Cortex of kidney (tissue), 1 donor: ENCODE measurements at places on chromosomes 16 and 17.

GRCh38 chr17:52079496-52079895 is 79.0 kb downstream of the CA10 start:
- no peak for DNase-seq

GRCh38 chr17:47822785-47823184 is 1.2 kb upstream of the OSBPL7 start:
- no peak for DNase-seq

GRCh38 chr17:57889892-57890856 is 40.3 kb upstream of the MRPS23 start:
- DNase-seq = no peak

DNA sequence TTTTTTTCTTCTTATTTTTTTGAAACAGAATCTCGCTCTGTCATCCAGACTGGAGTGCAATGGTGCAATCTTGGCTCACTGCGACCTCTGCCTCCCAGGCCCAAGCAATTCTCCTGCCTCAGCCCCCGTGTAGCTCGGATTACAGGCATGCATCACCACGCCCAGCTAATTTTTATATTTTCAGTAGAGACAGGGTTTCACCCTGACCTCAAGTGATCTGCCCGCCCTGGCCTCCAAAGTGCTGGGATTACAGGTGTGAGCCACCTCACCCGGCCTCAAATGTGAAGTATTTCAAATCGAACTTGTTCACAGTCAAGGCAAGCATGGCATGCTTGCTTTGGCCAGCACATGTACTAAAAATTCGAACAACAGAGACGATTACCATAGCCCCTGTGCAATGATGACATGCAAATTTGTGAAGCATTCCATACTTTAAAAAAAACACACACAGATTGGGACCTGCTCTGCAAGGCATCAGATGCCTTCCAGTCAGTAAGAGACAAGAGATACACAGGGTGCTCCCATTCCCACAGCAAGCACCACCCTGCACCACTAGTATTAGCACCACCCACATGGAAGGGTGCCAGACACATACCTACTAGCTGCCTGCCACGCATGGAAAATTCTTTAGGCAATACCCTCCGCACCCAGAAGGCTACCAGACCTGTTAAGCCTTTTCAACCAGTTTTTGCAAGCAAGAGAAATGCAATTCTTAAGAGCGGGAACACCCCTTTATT is 47.2 kb downstream of the ANKRD11 start:
- DNase-seq = no peak

DNA sequence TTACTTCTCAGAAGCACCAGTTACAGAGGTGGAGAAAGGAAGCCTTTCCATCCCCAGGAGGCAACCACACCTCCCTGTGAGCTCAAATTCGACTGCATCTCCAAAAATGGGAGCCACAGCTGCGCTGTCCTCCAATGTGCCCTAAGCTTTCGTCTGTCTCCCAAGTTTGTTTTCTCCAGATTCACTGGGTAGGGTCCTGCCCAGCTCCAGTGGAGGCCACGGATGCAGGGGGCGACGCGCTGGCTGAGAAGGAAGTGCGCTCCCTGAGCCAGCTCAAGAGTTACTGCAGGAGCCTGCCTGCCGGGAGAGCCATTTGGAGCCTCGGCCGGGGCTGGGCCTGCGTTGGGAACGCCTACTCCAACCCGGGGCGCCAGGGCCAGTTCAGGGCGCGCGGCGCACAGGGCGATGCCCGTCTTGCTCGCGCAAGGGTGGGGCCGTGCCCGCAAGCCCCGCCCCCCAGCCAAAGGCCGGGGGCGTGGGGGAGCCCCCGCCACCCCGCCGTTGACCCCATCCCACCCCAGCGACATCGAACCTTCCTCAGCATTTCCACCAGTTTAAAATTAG is 19.5 kb downstream of the SIAH1 start:
- peak; percentile 34 for DNase-seq

- no peak for DNase-seq
Observed at GRCh38 chr17:27379888-27380533, 76.2 kb upstream of the KSR1 start.

DNA sequence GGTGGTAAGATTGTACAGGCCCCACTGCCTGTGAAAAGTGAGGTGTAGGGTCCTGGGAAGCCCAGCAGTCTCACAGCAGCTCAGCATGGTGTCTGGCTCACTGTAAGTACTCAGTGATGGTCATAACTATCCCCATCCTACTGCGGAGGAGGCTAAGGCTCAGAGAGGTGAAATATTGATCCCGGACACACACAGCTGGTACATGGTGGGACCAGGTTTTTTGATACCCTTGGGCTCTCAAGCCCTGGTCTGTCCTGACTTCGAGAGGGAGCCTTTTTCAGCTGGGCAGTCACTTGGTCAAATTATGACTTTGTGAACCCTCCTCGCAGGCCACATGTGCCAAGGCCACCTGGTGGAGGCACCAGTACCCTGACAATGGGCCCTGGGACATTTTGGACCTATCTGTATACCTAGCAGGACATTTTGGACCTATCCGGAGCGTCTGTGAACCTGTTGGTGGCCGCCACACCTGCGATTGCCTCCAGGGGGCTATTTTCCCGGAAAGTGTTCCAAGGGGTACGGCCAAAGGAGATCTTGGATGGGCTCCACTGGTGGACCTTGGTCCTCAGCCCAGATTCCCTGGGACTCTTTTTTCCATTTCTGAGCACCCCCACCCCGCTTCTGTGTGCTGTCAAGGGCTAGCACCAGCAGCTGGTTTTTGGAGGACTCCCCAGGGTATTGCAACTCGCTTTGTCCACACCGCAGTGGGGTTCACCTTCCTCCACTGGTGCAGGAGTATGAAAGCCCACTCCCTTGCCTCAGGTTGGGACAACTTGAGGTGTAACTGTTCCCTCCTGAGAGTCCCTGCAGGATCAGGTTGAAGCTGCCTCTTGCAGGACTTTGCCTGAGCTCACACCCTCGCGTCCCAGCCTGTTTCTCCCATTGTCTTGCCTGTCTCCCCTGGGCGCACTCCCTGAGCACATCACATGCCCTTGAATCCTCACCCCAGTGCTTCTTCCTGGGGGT is 83.6 kb upstream of the NKD1 start:
- no peak for DNase-seq

- DNase-seq = no peak
Observed at GRCh38 chr17:32443827-32444300, 446 bp upstream of the PSMD11 start.

- no peak for DNase-seq
Observed at GRCh38 chr16:29881050-29881449, 18.0 kb upstream of the CDIPT start.

DNA sequence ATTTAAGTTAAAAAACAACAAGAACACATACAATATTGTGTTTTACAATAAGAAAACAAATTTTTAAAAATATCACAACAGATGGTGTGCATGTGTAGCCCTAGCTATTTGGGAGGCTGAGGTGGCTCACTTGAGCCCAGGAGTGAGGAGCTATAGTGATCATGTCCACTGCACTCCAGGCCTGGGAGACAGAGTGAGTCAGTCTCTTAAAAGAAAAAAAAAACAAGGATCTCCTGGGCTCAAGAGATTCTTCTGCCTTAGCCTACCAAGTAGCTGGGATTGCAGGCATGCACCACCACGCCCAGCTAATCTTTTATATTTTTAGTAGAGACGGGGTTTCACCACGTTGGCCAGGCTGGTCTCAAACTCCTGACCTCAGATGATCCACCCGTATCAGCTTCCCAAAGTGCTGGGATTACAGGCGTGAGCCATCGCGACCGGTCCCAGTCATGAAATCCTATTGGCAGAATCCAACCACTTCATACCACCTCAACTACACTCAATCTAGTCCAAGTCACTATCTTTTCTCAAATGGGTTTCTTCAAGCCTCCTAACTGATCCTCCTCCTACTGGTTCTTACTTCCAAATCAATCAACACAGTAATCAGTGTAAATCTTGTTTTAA is 55.0 kb downstream of the STH start:
- no peak for DNase-seq

- DNase-seq = no peak
Observed at GRCh38 chr16:57352636-57353047, 5.9 kb upstream of the CCL22 start.

DNA sequence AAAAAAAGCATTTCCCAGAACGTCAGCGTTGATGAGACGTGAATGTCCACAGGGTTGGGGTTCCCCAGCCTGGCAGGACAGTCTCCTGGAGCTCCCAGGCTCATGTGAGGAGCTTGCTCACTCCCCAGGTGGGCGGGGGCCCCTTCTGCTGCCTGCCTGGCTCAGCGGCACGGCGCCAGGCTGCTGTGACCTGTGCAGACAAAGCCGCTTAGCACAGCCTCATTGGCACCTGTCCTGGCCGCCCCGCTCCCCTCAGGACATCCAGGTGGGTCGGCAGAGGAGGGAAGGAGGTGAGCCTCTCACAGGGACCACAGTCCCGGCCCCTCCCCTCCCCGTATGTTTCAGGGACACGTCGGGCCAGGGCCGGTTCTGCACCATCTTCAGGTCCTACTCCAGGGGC is 12.9 kb upstream of the WFIKKN1 start:
- DNase-seq = no peak

DNA sequence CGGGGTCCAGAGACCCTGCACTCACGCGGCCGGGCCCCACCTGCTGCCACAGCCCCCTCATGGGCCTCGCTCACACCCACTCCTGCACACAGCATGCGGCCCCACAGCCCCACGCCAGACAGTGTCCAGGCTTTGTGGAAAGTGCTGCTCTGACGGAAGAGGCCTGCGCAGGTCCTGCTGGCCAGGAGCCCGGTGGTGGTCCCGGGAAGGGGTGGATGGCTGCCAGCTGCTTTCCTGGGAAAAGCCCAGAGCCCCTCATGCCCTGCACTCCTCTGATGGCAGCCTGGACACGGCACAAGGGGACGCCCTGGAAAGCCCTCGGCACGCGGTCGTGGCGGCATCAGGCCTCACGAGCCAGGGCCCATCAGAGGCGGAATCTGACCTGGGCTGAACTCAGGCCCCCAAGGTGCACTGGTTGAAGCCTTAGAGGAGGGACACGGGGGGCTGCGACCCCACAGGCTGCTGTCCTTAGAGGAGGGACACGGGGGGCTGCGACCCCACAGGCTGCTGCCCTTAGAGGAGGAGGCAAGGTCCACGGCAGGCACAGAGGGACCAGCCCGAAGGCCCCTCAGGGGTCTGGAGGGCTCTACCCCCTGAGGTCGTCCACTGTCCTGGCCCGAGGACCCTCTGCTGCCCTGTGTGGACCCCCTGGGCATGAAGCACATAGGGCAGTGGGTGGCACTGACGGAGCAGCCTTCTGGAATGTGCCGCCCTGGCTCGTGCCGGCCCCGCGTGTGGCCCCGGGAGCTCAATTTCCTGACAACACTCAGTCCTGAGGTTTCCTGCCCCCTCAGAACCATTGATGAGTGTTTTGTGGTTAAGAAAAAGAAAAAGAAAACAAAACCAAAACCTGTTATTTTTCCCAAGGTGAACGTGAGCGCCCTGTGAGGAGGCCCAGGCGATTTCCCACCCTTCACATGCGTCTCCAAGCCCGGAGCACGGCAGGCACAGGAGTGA is 22.1 kb downstream of the SOX8 start:
- DNase-seq = no peak

DNA sequence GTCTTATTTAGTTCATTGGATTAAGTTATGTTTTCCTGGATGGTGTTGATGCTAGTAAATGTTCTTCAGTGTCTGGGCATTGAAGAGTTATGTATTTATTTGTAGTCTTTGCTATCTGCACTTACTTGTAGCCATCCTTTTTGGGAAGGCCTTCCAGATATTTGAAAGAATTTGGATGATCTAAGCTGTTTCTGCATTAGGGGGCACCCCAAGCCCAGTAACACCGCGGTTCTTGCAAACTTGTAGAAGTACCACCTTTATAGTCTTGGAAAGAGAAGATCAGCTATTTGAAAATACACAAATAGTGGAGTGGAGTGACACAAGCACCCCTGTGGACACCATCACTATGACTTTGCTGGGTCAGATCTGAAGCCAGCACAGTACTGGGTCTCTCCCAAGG is 175.9 kb upstream of the KIF2B start:
- no peak for DNase-seq

DNA sequence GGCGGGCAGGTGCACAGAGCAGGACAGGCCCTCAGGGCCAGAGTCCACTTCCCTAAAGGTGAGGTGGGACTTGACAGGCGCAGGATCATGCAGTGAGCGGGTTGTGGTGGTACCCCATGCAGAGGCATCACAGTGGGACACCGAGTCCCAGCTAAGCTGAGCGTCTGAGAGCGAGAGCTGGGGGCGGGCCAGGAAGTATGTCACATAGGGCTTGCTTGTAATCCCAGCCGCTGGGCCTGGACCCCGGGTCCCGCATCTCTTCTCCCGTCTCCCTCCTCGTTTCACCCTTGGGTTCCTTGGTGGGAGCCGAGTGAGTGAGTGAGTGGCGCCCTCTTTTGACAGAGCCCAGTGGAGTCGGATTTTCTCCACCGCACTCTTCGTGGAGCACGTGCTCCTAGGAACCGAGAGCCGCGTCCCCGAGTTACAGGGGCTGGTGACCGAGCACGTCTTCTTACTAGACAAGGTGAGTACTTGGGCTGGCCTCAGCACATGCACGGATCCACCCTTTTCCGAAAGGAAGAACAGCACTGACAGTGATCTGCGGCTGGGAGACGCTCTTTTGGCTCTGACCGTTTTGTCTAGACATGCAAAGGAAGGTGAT is 50.8 kb upstream of the ENDOV start:
- no peak for DNase-seq

GRCh38 chr16:35516551-35516950 is 2057.1 kb downstream of the TP53TG3F start:
- no peak for DNase-seq

- no peak for DNase-seq
Observed at GRCh38 chr17:9696279-9697044, 51.1 kb downstream of the USP43 start.

DNA sequence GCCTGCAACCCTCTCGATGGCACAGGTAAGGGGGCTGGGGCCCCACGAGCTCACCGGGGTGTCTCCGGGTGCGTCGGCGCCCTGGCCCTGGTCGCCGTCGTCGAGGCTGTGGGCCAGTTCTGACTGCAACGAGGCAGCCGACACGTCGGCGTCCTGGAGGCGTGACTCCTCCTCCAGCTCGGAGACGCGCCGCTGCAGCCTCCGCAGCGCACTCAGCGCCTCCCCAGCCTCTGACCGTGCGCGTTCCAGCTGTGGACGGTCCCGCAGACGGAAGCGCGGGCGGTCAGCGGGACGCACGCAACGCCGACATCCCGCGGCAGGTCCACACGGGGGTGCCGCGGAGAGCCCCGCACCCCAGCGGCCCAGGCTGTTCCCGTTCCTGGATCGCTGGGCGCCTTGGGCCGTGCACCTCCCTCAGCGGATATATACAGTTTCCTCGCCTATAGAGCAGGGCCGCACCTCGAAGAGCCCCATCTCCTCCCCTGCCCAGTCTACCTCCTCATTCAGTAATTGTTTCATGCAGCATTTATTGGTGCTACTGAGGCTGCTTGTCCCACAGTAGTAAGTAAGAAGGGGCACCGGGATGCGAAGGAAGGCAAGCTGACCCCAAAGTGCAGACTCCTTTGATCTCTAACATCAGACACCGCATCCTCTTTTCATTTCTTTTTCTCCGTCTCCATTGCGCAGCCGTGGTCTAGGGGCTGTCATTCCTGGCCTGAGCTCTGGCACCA is 5.8 kb downstream of the THOC6 start:
- no peak for DNase-seq

DNA sequence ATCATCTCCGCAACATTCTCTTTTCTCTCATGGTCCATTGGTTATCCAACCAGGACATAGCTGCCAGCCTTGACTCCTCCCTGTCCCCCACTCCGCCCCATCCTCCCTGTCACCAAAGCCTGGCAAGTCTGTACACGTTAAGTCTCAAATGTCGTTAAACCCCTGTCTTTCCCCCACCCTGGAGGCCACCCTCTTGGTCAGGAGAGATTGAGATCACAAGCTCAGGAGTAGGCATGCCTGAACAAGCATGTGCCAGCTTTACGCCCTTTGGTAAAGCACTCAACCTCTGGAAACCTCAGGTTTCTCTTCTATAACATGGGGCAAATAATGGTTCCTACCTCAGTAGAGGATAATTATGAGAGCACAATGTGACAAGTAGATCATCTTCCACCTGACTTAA is 38.1 kb upstream of the CCL1 start:
- no peak for DNase-seq
